B cell (primary cell): ENCODE measurements at places on chromosomes 2 and 18. TPM values are rescaled to one million over a fixed set of nuclear protein-coding genes. Genes with fewer than 3 reads are reported as not detected.

DNA sequence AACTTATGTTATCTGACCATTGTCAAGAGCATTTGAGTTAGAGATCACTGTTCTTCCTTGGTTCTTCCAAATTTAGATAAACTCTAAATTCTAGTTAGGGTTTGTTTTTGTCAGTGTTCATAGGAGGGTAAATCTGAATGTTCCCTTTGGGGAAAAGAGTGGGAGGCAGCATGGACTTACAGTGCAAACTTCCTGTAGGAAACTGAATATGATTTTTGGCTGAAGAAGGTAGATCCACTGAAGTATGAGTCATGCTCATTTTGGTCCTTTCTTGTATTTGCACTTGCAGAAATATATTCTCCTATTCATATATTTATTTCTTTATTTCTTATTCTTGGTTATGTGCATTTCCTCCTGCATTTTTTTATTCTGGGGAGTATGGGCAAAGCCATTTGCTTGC lies 27.3 kb downstream of the CCDC85A start:
- no peak for DNase-seq

DNA sequence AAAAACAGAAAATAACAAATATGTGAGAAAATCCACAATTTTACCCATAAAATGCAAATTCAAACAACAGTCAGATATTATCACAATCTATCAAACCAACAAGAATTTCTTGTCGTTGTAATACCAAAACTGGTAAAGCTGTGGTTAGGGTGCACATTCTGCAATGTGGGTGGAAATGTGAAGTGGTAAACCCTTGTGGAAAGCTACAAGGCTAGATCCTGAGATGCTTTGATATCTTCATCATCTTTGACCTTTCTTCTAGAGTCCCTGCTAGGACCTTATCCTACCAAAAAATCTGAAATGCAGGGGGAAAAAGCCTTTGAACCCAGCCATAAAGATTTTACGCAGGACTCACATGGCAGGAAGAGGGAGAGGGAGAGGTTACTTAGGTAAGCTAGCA lies 17.2 kb upstream of the ATG16L1 start:
- no peak for DNase-seq

DNA sequence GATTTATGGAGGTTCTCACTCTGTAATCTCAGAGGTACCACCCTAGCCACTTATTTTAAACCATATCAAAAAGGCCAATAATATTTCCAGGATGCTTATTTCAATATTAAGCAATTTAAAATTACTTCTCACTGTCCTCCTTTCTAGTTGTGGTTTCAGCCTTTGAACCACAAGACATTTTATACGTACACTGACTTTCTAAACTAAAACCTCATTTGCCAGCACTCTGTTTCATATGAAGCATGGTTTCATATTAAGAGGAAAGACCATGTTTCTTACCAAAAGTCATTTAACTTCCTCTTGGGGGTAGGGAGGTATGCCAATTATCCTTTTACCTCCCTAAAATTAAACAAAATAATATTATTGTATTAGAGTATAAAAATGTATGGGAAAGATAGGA lies 399.8 kb downstream of the CDH7 start:
- no peak for DNase-seq

- no peak for DNase-seq
These were observed 409.3 kb upstream of the KCNH7 start for GRCh38 chr2:163247847-163248220.

Gene MTCL1
- total RNA-seq = 5.8 and 9.8 TPM in 2 replicates

Gene LHCGR
- not detected in 2 replicates for total RNA-seq

Gene SCN7A
- total RNA-seq = not detected in 2 replicates
